ENCODE measurements at places on chromosomes 11 and 22.

GRCh38 chr11:116061322-116061721 is 557.1 kb upstream of the CADM1 start:
- no peak for DNase-seq

DNA sequence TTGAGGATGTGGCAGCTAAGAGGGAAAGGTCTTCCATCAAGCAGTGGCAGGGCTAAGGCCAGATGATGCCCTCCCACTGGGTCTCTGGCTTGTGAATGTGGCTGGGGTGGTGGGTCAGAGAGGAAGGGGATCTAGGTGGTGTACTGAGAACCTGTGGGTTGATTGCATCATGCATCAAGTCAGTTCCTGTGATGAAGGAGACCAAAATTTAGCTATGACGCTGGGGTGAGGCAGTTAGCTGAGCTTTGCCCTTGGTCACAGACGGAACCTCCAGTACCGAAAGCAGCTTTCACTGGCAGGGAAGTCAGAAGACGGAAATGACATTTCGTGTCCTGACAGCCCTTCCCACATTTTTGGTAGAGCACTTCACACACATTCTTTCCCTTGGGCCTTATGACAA is 20.7 kb downstream of the ATG16L2 start:
- DNase-seq: no peak

- DNase-seq: no peak
Measured at GRCh38 chr11:34001557-34002064, 49.9 kb upstream of the CAPRIN1 start.

DNA sequence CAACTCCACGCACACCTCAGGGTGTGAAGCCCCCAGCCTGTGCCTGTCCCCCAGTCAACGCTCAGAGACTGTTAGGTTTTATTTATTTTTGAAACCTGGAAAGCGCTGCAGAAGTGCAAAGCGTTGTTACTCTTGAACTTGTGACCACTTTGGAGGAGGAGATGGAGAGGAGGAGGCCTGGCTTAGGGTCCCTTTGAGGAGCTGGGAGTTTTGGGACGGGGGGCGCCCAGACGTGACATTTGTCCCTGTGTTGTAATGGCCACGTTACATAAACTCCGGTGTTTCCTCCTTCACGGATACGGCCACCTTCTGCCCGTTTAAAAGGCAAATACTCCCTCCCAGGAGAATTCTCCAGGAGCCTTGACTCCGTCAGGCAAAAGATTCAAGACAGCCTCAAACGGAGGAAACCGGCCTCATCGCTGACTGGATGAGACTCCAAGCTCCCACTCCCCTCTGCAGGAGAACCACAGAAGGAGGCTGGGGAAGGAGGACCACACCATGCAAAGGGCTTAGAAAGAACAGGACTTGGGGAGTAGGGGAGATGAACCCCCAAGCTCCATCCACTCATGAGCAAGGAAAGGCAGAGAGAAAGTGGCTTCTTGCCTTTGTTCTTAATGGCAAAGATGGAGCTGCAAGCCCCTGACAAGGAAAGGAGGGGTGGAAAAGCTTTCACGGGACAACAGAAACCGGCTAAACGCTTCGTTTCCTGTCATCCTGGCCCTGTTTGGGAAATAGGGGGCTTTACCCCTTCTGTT is 630 bp downstream of the PIK3IP1 start:
- peak; percentile 21 for DNase-seq

All from dorsolateral prefrontal cortex (tissue), 122 donors.